Stimulated activated CD4-positive, alpha-beta T cell treated with anti-CD3 and anti-CD28 coated beads, Interleukin-15, amount 100 ng/mL, for 24 hours (primary cell): ENCODE measurements at places on chromosomes 11 and 22.

DNA sequence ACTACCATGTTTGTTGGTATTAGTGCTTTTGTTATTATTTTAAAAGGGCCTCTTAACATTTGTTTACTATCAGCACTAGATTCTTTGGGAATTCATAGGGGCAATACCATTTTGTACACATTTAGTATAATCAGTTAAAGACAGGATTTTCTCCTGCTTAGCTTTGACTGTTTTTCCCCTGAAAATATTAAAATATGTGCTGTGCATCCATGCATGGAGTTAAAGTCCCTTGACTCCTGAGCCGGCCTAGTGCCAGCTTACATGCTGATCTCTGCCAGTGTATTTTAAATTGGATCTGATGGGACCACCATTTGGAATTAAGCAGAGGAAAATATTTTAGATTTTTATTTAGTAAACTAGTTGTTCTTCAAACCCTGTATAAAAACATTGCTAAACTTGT lies 161.4 kb downstream of the METTL15 start:
- DNase-seq, result no peak

DNA sequence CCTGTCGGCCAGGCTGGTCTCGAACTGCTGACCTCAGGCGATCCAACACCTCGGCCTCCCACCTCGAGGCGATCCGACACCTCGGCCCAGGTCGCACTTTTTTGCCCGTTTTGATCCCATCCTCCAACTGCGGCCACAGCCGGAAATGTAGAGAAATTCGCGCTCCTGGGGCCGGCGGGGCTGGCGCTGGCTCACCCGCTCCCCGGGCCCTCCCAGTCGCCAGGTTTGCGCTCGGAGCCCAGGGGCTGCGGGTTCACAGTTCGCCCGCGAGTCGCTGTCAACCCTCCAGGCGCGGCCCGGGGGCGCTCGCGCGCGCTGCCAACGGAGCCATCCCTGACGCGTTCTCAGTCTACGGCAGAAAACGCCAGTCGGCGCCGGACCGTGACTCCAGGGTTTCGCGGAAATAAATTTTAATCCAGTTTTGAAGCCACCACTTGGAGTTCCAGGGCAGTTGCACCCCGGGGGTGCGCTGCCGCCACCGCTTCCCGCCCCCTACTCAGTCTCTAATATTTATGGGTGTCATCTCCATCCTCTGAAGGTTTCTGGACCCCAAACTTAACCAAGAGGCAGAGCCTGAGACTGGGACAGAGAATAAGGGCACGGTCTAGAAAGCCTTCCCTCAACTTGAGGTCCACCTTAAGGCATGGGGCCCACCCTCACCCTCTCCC lies 1.5 kb upstream of the KLHDC7B start:
- DNase-seq, result peak; percentile 90

DNA sequence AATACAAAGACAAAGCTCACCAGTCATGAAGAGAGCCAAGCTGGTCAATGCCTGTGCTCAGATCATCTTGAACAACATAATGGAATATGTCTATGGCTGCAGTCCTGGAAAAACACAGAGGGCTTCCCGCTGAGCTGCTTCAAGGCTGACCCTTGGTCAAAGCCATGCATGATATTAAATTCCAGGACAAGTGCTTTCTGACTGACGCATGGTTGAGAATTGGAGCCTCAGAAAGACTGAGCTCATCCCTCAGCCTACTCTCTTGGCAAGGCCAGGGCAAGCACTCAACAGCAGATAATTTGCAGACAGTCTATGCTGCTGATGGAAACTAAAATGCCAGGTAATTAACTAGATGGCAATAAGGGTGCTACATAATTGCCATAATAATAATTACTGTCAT lies 89.2 kb downstream of the GALNT18 start:
- DNase-seq, result no peak

DNA sequence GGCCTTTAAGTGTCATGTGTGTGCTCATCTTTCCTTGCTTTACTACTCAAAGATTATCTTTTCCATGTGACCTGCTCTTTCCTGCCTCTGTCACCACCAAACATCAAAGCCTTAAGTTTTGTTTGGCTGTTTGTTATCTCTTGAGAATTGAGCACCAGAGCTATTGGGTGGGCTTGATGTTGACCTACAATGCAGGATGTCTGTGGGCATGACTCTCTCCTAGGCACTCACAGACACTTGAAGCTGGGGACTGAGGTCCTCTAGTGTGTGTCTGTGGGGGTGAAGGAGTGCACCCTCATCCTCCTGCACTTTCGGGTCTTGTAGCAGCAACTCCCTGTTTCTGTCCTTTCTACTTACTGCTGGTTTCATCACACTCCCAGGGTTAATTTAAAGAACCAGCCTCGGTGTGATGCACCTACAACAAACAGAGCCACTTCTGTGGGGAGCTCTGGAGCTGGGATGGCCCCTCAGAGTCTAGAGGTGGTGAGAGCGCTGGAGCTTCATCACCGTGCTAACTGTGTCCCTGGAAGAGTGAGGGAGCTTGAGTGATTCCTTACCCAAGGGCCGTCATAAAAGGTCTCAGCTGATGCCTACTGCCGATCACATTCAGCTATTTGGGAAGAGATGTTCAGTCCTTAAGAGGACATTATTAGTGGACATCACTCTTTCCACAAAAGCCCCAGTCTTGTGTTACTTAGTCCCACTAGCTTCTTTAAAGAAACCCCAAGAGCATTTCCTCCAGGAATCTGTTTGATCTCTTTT lies 56.3 kb downstream of the LRRC74B start:
- DNase-seq, result no peak

DNA sequence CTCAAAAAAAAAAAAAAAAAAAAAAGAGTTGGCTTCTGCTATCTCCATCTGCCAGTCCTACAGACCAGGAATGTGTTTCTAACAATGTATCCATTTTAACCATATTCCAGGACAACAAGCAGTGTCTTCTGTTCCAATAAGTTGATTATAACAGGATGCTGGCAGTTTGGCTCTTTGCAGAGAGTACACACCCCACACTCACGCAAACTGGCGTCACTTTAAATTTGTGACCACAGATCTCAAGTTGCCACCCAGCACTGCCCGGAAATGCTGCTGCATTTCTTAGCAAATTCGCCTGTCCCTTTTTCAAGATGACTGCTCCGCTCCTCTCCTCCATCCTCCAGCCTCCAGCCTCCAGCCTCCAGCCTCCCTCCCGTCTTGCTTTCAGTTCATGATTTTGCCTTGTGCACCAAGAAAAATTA lies 44.3 kb downstream of the SCGB1A1 start:
- DNase-seq, result no peak

DNA sequence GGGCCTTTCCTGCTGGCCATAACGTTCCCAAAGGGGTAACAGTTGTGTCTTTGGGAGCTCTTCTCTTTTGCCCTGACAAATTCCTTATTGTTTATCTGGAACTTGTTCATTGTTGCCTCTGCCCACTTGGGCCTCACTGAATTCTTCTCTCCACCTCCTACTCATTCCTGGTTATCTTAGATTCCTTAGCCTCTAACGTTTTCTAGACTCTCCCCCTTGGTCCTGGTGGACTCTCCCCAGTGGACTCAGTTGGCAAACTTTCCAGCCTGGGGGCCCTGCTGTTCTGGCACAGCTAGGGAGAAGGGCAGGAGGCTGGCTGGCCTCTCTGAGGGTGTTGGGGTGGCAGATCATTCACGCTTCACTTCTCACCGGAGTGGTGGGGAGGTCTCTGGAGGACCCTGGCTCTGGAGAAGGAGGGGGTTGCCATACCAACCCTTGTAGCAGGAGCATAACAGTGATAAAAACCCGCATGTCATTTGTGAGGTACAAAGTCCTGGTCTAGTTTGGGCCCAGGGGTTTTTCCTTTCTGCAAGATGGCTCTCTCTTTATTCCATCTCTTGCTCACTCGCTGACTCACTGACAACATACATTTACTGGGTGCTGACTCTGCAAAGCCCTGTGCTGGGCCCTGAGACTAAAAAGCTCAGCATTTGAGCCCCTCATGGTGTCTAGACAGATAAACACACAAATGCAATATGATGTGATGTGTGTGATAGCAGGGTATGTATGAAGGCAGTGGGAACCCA lies 39.7 kb downstream of the YWHAH start:
- DNase-seq, result no peak

DNA sequence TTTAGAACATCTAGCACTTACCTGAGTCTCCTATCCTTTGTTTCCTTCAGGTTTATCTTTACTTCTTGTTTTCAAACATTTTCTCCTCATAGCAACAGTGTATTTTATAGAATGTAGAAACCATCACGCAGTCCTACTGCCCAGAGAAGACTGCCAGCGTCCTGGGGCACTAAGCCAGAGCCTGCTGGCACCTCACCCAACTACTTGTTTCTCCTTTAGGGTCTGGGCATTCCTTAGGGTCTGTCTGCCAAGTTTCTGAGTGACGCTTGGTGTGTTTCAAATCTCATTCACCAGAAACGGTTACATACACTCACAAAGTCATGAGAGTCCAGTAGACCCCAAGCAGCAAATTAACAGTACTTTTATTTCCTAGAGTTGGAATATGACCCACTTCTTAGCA lies 49.6 kb upstream of the SLC25A1 start:
- no peak for DNase-seq

DNA sequence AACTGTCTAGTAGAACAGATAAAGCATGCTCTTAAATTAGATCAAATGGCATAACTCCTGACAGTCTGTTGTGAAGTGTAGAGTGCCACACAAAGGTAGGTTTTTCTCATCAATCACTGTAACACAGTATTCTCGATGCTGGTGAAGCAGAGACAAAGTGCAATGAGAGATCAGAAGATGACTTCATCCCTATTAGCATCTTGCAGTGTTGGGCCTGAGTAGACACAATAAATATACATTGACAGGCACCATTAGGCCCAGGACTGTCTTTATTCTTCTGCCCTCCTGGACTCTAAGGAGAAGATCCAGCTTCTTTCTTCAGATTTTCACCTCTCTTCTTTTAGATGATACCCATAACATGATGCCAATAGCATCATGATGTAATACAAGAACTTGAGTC lies 478.0 kb upstream of the TENM4 start:
- no peak for DNase-seq

- no peak for DNase-seq
These were observed 22.9 kb downstream of the ZBTB16 start for GRCh38 chr11:114082415-114082748.

- no peak for DNase-seq
These were observed 27.7 kb downstream of the DNAJC24 start for GRCh38 chr11:31397239-31397834.

DNA sequence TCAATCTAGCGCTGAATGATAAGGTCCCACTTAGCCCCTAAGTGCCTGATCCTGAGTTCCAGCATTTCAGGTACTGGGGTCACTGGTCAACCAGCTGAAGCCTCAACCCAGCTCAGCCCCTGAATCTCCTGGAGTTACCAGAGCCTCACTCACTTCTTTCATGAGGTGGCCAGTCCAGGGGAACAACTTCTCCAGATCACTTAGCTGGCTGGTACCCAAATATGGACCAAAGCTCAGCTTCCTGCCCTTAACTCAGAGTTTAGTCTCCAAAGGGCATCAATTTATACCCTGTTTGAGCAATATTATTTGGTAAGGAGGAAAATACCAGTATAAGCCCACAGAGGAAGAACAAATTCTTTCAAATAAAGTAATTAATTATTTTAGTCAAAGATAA lies 105.6 kb downstream of the SLC1A2 start:
- DNase-seq, result no peak

- no peak for DNase-seq
These were observed 5.5 kb downstream of the H19 start for GRCh38 chr11:1992111-1992510.

GRCh38 chr11:19984048-19984742 lies 176.1 kb downstream of the DBX1 start:
- DNase-seq, result no peak

- no peak for DNase-seq
These were observed 47.5 kb upstream of the TTLL12 start for GRCh38 chr22:43234264-43234988.

- DNase-seq, result no peak
These were observed 113.6 kb downstream of the SIK3 start for GRCh38 chr11:116984589-116984988.

- peak; percentile 8 for DNase-seq
These were observed 13.6 kb downstream of the RNF185 start for GRCh38 chr22:31173386-31174145.

- no peak for DNase-seq
These were observed 688.3 kb upstream of the FAT3 start for GRCh38 chr11:91536366-91536765.

GRCh38 chr22:36397131-36398093 lies 9.6 kb upstream of the MYH9 start:
- DNase-seq, result no peak

- no peak for DNase-seq
These were observed 13.3 kb upstream of the PRSS23 start for GRCh38 chr11:86787018-86787536.

DNA sequence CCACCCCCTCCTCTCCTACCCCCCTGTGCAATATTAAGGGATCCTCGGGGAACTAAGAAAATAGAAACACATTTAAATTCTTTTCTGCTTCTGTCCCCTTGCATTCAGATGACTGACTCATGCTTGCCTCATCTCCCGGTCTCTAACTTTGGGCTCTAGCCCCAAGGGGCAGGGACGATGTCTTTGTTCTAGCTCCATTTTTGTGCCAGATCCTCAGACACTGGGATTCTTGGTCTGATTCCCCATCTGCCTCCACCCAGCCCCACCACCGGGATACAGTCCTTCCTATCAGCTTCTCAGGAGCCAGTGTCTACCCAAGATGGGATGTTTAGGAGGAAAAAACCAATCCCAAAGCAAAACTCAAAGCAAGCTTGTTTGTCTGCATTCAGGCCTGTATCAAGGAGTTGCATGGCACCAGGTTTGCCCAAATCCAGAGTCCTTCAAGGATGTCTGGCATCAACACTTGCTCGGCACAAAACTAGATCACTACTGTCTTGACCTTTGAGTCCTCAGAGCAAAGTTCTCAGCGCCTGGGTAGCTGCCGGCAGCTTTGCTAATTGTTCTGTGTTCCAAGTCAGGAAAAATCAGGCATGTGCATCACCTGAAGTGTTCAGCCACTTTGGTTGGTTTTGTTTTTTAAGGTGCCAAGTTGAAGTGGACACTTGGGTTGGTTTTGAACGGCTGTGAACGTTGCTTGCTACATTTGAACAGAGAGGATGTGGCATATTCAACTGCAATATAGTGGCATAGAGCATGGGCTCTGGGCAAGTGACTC lies 212.8 kb downstream of the DSCAML1 start:
- no peak for DNase-seq

- DNase-seq, result no peak
These were observed 82.3 kb downstream of the TBC1D22A start for GRCh38 chr22:46844606-46845210.

DNA sequence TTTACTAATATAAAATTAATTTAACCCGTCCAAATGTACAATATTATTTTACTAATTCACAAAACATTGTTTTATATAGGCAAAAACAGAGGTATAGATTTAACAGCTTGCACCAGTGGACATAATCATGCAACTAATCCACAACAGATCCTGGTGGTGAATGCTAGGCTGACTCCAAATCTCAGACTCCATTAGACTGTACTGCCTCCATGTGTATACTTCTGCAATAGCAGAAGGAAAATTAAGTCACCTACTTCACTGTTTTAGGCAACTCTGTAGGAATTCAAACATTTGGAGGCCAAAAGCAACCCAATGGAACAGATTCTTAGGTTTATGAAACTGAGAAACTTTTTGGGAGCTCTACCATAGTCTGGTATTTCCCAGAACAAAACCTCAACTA lies 30.0 kb upstream of the RAB39A start:
- DNase-seq, result no peak

- DNase-seq, result no peak
These were observed 220.0 kb downstream of the C11orf91 start for GRCh38 chr11:33480626-33481025.

GRCh38 chr11:6655790-6656583 lies at the start of gene DCHS1:
Gene DCHS1 (minus strand): TSS chr11:6655809. CDS start chr11:6641613, 14,196 bp downstream.
- no peak for DNase-seq
